ENCODE measurements at places on chromosomes 5 and 9. TPM values are rescaled to one million over a fixed set of nuclear protein-coding genes. Genes with fewer than 3 reads are reported as not detected.

DNA sequence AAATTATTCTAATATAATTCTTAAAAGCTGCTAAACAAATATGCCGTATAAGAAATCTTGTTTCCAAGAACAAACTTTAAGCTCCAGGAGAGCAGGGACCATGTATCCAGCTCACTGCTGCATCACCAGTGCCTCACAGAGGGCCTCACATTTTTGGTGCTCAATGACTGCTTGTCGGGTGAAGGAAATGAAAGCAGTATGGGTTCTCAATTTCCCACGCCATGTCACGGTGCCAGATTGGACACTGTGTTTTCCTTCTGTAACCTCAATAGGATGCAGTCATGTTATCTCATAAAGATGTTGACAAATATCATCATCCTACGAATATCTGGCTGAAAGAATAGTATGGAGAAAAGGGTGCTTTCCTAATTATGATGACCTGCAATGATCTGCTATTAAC is 64.7 kb downstream of the POU5F2 start:
- DNase-seq, result no peak

- DNase-seq, result no peak
Observed at GRCh38 chr9:107446491-107446890, 43.1 kb downstream of the KLF4 start.

Gene CCDC187
- total RNA-seq, result not detected

DNA sequence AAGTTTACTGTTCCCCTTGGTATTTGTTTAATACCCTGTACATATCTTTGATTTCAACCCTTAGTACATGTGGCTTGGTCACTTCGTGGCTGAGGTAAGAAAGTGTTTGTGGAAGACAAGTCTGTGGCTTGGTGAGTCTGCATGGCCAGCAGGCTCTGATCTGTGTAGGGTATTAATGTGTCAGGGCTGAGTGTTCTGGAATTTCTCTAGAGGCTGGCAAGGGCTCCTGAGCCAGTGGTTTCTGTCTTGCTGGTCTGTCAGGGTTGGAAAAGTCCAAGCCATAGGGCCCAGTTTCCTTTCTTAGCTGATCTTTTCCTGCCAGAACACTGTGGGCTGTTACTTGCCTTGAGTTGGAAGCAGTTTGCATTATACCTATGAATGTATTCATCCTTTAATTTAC is 48.0 kb upstream of the FBXL7 start:
- no peak for DNase-seq

Gene TRIM23
- 12.2 TPM for total RNA-seq

DNA sequence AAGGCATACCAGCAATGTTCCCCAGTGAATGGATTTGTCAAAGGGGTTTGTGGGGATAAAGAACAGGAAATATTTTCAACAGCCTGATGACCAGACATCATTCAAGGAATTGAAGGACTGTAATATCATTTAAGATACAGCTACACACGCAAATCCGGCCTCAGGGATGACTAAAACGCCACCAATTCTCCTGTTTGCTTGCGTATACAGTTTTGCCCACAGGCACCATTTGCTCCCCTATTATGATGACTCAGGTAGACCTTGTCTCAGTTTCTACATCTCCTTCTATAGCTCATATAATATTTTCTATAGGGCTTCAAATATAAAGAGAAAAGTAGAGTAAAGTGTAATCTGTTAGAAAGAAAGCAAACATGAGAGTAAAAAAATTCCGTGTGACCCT is 29.7 kb upstream of the ITGA1 start:
- no peak for DNase-seq

DNA sequence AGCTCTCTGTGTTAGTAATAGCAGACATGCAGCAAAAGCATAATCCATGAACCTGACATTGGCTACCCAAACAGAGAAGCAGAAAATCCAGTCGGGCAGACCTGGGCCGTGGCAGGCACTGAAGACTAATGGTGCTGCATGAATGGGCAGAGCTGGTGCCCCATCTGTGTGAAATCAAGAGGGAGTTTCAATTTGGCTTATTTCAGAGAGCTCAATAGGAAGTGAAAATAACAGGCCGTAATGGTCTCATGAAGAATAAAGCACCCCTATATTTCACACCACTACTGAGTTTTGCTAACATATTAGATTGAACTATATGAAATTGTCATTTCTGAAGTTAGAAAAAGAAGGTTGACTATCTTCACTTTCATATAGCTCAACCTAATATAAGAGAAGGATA is 149.7 kb downstream of the ENC1 start:
- no peak for DNase-seq

- no peak for DNase-seq
Observed at GRCh38 chr9:135479469-135480052, at the start of gene PPP1R26. Gene PPP1R26 (plus strand): TSS chr9:135479782. CDS start chr9:135484511, 4,729 bp downstream.

DNA sequence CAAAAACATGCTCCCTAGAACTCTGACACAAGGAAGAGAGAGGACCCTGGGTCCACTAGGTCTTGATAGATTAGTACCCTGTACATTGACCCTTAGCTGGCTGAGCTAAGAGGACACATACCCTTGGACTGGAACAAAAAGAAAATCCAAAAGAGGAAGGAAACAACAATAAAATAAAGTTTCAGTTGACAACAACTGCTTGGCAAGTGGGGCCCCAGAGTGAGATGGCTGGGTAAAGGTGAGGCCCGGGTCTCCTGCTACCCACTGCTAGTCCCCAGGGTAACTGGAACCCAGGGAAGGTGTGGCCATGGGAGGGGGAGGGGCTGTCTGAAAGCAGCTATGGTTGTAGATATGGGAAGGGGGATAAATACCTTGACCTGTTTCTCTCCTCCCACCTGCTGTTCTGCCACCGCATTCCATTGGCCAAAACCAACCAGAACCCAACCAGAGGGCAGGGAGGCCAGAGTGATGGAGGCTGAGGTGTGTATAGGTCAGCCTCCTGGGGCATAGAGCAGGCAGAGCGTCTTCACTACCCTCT is 11.7 kb downstream of the TAL2 start:
- no peak for DNase-seq

- no peak for DNase-seq
Observed at GRCh38 chr5:50853151-50853550, 186.7 kb downstream of the PARP8 start.

Gene SUSD3
- 6.8 TPM for total RNA-seq

- DNase-seq, result no peak
Observed at GRCh38 chr5:109865637-109866036, 175.9 kb downstream of the MAN2A1 start.

DNA sequence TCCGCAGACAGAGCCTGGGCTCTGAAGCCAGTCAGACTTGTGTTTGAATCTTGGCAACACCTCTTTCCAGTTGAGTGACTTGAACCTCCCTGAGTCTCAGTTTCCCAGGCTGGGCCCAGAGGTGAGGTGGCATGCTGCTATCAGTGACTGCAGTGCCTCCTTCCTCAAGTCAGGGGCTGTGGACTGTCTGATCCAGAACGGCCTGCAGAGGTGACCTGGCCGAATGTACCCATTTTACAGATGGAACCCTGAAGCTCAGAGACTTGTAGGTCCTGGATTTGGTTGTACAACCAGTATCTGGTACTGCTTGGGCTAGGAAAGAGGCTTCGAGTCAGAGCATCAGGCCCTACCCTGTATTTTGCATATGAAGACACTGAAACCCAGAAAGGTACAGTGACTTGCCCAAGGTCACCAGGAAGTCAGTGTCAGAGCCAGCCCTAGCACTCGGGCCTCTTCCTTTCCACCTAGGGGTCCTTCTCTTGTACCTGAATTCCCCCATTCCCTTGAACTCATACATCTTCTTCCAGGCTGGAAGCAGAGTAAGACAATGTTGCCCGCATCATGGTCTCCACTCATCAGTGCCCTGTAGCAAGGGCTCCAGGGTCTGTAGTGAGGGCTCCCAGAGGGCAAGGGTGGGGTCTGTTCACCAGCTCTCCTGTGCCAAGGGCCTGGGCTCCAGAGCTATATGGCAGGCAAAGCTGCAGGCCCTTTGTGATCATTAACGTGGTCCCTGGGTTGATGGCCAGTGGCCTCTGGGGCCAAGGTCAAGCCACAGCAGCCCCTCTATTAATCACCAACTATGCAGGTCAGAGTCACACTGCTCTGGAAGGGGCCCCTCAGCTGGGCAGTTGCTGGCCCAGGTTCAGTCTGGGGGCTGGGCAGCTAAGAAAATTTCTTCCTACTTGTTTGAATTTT is 28.5 kb downstream of the GSN start:
- no peak for DNase-seq

Gene SLC45A2
- total RNA-seq, result not detected

- DNase-seq, result no peak
Observed at GRCh38 chr9:13131991-13132390, 147.5 kb downstream of the MPDZ start.

DNA sequence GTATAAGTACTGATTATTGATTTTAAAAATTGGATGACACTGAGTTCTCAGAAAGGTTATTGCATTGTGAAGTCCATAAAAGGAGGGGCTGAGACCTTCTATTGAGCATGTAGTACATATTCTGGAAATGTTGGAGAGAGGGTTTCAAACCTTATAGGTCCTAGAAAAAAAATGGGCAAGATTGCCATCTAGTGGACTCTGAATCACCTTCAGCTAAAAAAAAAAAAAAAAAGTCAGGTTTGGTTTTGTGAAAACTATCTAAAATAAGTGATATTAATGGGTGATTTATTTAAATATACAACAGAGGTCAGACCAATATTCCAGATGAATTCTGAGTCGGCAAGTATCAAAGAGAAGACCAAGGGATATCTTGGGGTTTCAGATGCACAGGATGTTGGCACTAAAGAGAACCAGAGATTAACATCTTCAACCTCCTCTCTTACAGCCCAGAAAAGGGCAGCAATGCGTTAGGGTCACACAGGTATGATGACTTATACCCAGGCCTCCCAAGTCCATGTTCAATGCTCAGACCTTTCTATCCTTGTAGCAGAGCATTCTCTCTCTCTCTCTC is 109.8 kb upstream of the NMUR2 start:
- DNase-seq, result no peak

DNA sequence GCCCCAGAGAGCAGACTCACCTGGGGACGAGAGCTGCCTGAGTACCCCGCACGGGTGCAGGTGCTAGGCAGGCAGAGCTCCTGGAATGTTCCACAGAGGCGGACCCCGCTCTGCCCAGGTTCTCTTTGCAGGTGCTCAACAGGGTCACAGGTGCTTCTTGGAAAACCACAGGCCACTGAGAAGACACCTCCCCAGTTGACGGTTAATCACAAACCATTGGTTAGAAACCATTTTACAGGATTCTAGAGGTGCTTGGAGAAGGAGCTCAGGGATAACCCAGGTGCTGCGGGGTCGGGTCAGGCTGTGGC is 17.3 kb upstream of the SLC6A19 start:
- DNase-seq, result no peak

Gene FGF18
- total RNA-seq, result 2.3 TPM

Gene EPB41L4A
- total RNA-seq, result 20.7 TPM

GRCh38 chr5:50751064-50751657 is 84.7 kb downstream of the PARP8 start:
- no peak for DNase-seq

GRCh38 chr5:105878402-105878801 is 1792.3 kb downstream of the EFNA5 start:
- no peak for DNase-seq

DNA sequence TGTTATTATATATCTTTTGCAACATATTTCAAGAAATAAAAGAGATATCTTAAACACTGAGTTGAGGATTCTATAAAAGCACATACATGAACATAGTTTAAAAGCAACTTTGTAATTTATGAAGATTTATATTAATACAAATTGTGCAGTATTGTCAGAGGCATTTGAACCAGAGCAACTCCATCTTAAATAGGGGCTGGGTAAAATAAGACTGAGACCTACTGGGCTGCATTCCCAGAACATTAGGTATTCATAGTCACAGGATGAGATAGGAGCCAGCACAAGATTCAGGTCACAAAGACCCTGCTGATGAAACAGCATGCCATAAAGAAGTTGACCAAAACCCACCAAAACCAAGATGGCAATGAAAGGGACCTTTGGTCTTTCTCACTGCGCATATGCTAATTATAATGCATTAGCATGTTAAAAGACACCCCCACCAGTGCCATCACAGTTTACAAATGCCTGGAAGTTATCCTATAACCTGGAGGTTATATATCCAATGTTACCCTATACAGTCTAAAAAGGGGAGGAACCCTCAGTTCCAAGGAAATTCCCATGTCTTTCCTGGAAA is 320.2 kb downstream of the FAM170A start:
- DNase-seq, result no peak

DNA sequence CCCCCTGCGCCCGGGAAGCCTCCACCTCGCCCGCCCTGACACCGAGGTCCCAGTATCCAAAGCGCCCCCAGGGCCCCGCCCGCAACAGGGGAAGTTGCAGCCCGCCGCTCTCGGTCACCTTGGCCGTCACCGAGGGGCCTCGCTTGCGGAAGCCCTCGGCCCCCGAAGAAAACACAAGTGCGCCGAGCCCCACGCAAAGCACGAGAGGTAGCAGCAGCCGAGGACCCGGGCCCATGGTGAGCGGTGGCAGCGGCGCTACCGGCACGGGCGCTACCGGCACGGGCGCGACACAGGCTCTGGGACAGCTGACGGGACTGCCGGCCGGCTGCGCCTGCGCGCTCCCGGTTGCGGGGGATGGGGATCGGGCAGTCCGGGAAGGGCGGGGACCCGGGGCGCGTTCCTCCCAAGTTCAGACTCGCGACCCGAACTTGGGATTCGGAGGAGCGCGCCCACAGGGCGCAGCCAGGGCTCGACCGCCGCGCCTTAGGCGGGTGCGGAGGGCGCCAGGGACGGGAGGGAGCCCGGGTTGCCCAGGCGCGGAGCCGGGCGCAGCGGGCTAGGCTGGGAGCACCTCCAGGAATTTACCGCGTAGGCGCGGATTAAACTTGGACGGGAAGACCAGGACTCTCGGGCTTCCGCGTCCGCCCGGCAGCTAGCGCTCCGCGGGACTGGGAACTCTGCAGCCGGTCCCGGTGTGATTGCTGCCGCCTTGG is at the start of gene PPIC:
Gene PPIC (minus strand): TSS at position 335 of the 713 bp plus-strand sequence. CDS start 100 bp downstream, at position 235.
- DNase-seq, result peak; percentile 65

Gene HRCT1
- 5.1 TPM for total RNA-seq

Gene ANKRD31
- total RNA-seq, result 0.12 TPM

- no peak for DNase-seq
Observed at GRCh38 chr5:135830876-135831275, 3.6 kb upstream of the SLC25A48 start.

DNA sequence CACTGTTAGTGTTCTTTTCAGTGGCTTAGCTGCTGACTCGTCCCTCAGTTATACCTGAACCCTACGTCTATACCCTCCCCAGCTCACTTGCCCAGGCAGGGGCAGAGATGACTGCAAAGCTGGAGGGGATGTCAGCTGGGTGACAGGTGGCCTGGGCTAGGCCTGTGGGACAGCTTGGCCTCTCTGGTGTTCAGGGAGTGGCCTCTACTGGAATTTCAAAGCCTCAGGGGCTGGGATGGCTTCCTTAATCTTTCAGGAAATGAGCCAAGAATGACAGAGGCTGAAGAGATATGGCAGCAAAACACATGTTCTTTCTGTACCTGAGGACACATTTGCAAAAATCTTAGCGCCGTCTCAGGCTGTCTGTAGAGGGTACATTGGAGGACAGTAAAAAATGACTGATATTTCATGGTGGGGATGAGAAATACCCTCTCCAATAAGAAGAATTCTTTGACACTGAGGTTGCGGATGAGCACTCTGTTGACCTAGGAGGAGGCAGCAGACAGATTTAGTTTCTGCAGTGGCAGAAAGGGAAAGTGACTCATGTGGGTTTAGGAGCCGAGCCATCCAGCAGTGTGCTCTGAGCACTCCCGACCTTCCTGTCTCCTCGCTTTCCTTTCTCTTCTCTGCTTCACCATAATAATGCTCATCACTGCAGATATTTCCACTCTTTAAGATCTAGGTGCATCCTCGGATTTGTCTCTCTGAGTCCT is 54.4 kb downstream of the ENTREP1 start:
- DNase-seq, result no peak

Gene MARVELD2
- 1.3 TPM for total RNA-seq
